ENCODE measurements at places on chromosomes 1 and 21.

GRCh38 chr21:40466893-40467483, 380.0 kb downstream of the DSCAM start:
- no peak overlapping the region for H3K4me3 ChIP-seq
- H3K27ac ChIP-seq, result no peak overlapping the region
- H3K4me1 ChIP-seq, result no peaks in the 10 kb centered on the region
- H3K27me3 ChIP-seq, result no peaks in the 10 kb centered on the region

- no peak for DNase-seq
- no peak overlapping the region for H3K4me3 ChIP-seq
- no peaks in the 10 kb centered on the region for H3K27me3 ChIP-seq
- H3K27ac ChIP-seq, result no peak overlapping the region
- peaks cover 5% of the 10 kb centered on the region for H3K36me3 ChIP-seq
Observed at GRCh38 chr21:45157932-45158331, 83.6 kb downstream of the ADARB1 start.

DNA sequence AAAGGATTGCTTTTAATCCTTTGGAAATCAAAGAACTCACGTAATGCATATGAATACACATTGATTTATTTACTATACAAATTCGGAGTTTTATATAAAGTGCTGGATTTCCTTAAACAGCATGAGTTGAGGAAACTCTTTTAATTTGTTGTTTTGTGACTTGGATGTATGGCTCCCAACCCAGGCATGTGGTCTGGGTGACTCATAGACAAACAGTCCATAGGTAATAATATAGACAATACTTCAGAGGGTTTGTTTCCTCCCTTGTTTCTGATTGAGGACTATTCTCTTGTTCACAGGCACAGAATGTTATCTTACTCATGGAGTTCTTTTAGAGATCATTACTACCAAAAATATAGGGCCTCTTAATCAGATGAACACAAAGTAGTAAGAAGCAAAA, 43.8 kb downstream of the XPR1 start:
- H3K27me3 ChIP-seq, result no peaks in the 10 kb centered on the region
- H3K27ac ChIP-seq, result no peak overlapping the region
- H3K36me3 ChIP-seq, result peaks cover 3% of the 10 kb centered on the region
- no peak for DNase-seq

- H3K27ac ChIP-seq, result no peak overlapping the region
- H3K27me3 ChIP-seq, result no peaks in the 10 kb centered on the region
- H3K4me1 ChIP-seq, result no peaks in the 10 kb centered on the region
- no peak overlapping the region for H3K4me3 ChIP-seq
- no peak for DNase-seq
Observed at GRCh38 chr1:172149346-172149745, 271.1 kb upstream of the C1orf105 start.

DNA sequence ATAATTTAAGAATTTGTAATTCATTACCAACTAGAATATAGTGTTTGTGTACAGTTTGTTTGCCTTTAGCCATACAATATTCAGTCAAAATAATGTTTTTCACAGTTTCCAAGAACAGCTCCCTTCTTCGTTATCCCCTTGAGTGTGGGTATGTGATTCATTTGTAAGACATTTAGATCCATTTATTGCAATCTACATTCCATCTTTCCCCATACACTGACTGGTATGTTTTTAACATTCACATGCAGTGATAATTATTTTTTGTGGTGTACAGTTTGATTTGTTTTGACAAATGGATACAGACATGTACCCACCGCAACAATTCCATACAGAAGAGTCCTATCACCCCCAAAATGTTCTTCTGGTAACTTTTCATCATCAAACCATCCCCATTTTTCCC, 589.1 kb upstream of the ADAMTS5 start:
- no peaks in the 10 kb centered on the region for H3K4me1 ChIP-seq
- no peak overlapping the region for H3K4me3 ChIP-seq

DNA sequence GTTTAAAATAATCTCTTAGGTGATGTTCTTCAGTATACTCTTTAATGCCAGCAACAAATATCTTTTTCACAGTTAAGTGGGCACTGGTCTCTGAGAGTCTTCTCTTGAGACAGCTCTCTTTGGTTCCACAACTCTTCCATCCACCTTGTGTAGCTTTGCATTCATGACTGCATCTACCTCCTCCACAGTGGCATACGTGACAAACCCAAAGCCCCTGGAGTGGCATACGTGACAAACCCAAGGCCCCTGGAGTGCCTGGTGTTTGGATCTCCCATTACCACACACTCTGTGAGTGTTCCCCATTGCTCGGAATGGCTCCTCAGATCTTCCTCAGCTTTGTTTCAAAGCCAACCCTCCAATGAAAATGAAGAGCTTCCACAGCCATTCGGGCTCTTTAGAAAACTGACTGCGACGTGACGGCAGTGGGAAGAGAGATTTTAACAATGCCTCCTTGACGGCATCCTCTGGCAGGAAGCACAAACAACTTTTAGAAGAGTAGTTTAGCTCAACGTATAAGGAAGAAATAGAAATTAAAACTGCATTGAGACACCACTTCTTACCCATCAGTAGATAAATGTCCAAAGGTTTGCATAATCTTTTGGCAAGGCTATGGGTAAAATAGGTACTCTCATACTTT, 45.8 kb downstream of the SLC30A7 start:
- no peak overlapping the region for H3K27ac ChIP-seq
- H3K36me3 ChIP-seq, result no peaks in the 10 kb centered on the region
- DNase-seq, result no peak
- H3K27me3 ChIP-seq, result no peaks in the 10 kb centered on the region
- no peak overlapping the region for H3K4me3 ChIP-seq
- no peaks in the 10 kb centered on the region for H3K4me1 ChIP-seq

- no peaks in the 10 kb centered on the region for H3K4me1 ChIP-seq
- H3K27me3 ChIP-seq, result no peaks in the 10 kb centered on the region
- DNase-seq, result no peak
- H3K36me3 ChIP-seq, result no peaks in the 10 kb centered on the region
Observed at GRCh38 chr21:40386294-40386911, 460.6 kb downstream of the DSCAM start.

DNA sequence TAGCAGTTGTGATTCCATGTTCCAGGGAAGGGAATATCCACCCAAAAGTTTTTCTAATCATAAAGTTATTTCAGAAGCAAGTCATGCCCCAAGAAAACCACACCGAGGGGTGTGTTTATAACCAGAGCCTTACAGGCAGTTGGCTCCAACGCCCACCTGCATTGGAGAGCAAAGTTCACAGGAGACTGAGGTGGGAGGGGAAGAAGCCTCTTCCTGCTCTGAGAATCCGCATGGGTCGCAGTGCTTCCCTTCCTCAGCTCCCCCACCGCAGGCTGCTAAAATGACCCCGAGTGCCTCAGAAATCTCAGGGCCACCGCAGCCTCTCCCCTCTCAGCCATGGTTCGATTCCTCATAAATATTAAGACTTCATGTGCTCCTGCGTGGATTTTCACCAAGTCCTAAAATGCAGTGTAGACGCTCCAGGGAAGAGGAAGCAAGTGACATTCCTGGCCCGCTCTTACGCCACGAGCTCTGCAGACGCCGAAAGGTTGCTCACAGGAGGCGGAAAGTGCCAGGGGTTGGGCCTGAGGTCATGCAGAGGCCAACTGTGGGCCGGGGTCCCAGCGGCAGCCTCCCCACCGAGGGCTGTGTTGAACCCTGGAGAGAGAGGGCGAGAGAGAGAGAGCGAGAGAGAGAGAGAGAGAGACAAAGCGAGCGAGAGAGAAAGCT, 13.4 kb upstream of the SPSB1 start:
- DNase-seq, result no peak
- H3K27ac ChIP-seq, result peak overlapping the region; percentile 72
- H3K27me3 ChIP-seq, result no peaks in the 10 kb centered on the region
- peaks cover 15% of the 10 kb centered on the region for H3K4me1 ChIP-seq

- H3K27ac ChIP-seq, result no peak overlapping the region
- H3K4me1 ChIP-seq, result no peaks in the 10 kb centered on the region
- no peak overlapping the region for H3K4me3 ChIP-seq
- no peak for DNase-seq
- no peaks in the 10 kb centered on the region for H3K27me3 ChIP-seq
- no peaks in the 10 kb centered on the region for H3K36me3 ChIP-seq
Observed at GRCh38 chr1:197838836-197839235, 63.6 kb upstream of the DENND1B start.

- H3K27ac ChIP-seq, result no peak overlapping the region
- H3K27me3 ChIP-seq, result no peaks in the 10 kb centered on the region
- H3K4me3 ChIP-seq, result no peak overlapping the region
- H3K4me1 ChIP-seq, result no peaks in the 10 kb centered on the region
- DNase-seq, result no peak
Observed at GRCh38 chr1:234316937-234317336, 56.3 kb upstream of the COA6 start.

DNA sequence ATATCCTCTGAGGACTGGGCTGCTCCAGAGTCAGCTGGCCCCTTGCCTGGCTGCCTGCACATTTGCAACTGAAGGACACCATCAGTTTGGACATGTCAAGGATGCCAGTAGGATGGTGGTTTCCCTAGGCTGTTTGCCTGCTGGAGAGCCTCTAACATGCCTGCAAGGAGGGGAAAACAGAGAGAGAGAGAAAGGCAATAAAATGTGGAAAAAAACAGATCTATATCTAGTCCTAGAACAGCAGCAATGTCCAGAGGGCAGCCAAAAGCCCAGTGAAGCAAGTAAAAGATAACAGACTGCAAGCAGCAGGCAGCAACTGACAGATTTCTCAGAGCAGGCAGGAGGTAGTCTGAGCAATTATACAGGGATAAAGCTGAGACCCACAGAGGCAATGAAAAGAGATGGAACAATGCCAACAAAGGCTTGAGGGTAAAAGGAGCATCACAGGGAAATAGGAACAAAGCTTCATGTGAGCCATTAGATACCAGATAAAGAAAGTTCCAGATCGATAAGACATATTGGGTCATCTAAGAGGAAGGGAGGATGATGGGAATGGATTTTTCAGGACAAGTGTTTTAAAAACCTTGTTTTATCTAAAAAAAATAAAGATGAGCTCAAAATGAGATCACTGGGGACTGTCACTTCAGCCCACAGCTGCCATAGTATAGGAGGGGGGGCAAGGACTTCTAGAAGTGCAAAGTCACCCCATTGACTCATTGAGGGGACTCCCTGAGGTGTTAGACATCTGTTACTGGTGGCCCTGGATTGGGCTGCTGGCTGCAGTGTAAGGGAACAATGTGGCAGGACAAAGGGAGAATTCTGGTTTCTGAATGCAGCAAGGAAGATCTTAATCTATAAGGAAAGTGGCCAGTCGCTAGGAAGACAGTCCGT, 38.6 kb upstream of the GADD45A start:
- H3K36me3 ChIP-seq, result no peaks in the 10 kb centered on the region
- H3K27ac ChIP-seq, result peak overlapping the region; percentile 67
- no peak overlapping the region for H3K4me3 ChIP-seq
- peaks cover 15% of the 10 kb centered on the region for H3K4me1 ChIP-seq
- H3K27me3 ChIP-seq, result no peaks in the 10 kb centered on the region

- no peak for DNase-seq
- peaks cover 12% of the 10 kb centered on the region for H3K4me1 ChIP-seq
- H3K27ac ChIP-seq, result no peak overlapping the region
- H3K4me3 ChIP-seq, result peak overlapping the region; percentile 17
- no peaks in the 10 kb centered on the region for H3K27me3 ChIP-seq
- H3K36me3 ChIP-seq, result no peaks in the 10 kb centered on the region
Observed at GRCh38 chr1:101239095-101240040, 2.5 kb downstream of the S1PR1 start.

- H3K4me1 ChIP-seq, result peaks cover 2% of the 10 kb centered on the region
- H3K36me3 ChIP-seq, result no peaks in the 10 kb centered on the region
Observed at GRCh38 chr1:179151908-179152682, 70.2 kb downstream of the TOR3A start.

- no peaks in the 10 kb centered on the region for H3K36me3 ChIP-seq
- H3K4me3 ChIP-seq, result no peak overlapping the region
- no peak overlapping the region for H3K27ac ChIP-seq
- H3K27me3 ChIP-seq, result no peaks in the 10 kb centered on the region
- DNase-seq, result no peak
Observed at GRCh38 chr21:44623575-44623974, 3.3 kb upstream of the KRTAP10-9 start.

DNA sequence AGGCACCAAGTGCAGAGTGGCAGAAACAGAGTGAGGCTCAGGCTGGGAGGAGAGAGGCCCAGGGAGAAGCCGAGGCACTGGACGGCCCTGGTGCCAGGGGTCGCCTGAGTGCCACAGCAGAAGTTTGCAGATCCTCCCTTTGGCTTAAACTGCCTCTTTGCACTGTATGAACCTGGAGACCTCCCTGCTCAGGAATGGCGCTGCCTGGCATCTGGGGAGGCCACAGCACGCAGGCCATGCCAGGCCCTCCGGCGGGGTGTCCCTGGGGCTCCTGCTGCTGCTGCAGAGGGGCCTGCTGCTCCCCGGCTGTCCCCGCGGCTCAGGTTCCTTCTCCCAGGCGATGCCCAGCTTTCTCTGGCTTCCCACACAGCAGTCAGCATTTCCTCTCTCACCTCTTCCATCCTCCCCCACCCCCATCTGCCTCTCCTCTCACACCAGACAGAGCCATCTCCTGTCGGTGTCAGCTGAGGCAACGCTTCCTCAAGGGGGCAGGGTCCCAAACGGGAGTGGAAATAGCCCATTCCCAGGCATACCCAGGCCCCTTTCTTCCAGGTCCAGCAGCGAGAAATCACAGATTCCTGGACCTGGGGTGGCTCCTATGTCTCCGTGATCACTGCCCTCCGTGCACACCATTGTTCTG, 35.2 kb downstream of the SYT6 start:
- H3K36me3 ChIP-seq, result no peaks in the 10 kb centered on the region
- no peaks in the 10 kb centered on the region for H3K27me3 ChIP-seq
- no peak overlapping the region for H3K4me3 ChIP-seq
- H3K27ac ChIP-seq, result no peak overlapping the region

DNA sequence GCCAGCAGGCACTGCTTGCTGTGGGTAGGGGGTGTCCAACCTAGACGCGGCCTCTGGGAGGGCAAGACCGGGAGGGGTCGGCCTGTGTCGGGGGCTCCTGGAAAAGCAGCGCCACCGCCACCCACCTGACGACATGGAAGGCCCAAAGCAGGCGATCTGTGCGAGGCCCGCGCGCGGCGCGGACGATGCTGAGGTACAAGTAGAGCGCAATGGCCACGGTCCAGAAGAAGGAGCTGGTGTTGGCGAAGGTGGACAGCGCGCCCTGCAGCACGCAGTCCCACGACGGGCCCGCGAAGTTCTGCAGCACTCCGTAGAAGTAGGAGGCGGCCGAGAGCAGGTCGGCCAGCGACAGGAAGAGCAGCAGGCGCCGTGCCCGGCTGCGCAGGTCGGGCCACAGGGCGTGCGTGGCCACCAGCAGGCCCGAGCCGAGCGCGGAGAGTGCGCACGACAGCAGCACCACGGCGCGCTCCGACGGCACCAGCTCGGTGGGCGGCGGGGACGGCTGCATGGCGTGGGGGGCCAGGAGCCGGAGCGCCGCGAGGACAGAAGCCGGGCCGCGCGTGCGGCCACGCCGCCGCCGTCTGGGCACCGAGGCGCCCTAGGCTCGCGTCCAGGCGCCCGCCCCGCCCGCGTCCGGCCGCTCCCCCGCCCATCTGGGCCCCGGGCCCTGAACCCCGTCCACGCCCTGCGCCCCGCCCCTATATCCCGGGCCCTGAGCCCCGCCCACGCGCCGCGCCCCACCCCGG, at the start of gene GPR157:
GPR157 (minus strand) TSS at position 583 of the 746 bp plus-strand sequence; CDS start at position 508, 75 bp downstream.
- peak within 1 kb of the TSS; percentile 96 for H3K27ac ChIP-seq
- H3K27me3 ChIP-seq, result no peaks in the 10 kb centered on the region
- no peaks in the 10 kb centered on the region for H3K36me3 ChIP-seq
- peaks cover 17% of the 10 kb centered on the region for H3K4me1 ChIP-seq
- H3K4me3 ChIP-seq, result peak within 1 kb of the TSS; percentile 86

Measured in ascending aorta (tissue), 2 donors.